ENCODE measurements at places on chromosomes 7 and 10.

DNA sequence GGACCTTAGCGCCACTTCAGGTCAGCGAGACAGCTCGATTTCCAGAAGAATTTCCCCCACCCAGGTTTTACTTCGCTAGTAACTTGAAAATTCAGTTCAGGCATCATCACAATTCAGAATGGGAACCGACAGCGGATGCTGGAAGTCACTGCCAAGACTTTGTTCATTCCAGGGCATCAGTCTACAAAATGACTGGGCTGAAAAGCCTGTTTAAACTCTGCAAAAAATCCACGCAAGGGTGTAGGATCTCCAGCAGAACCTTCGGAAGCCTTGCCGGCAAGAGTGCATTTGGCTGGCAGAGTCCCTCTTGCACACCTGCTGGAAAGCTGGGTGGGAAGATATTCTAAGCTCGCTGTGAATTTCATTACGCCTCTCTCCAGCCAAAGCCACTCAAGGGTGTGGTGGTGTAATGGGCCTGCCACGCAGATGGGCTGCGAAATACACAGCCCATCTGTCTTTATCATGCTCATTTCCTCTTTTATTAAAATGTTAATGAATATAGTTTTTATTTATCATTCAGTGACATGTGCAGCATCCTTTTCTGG, 672.0 kb upstream of the FOXK1 start:
- DNase-seq: no peak

GRCh38 chr7:99740573-99741440, 5.8 kb upstream of the CYP3A7 start:
- no peak for DNase-seq

DNA sequence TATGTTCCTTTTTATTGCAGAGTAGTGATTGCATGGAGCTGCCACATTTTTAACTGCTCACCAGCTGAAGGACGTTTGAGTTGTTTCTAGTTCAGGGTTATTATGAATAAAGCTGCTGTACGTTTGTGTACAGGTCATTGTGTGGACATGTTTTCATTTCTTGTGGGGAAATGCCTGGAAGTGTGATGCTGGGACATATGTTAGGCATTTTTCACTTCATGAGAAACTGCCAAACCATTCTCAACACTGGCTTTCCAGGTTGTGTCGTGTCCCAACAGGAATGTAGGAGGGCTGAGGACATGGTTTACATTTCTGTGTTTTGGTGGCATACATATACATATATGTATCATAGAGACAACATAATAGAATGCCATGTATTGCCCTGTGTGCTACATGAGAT, 73.0 kb downstream of the NEURL1 start:
- no peak for DNase-seq

- peak; percentile 95 for DNase-seq
Observed at GRCh38 chr10:116756277-116756676, 13.9 kb upstream of the HSPA12A start.
